ENCODE measurements at places on chromosomes 11 and 22.

GRCh38 chr11:25910086-25910485 lies 421.8 kb upstream of the ANO3 start:
- DNase-seq = no peak

DNA sequence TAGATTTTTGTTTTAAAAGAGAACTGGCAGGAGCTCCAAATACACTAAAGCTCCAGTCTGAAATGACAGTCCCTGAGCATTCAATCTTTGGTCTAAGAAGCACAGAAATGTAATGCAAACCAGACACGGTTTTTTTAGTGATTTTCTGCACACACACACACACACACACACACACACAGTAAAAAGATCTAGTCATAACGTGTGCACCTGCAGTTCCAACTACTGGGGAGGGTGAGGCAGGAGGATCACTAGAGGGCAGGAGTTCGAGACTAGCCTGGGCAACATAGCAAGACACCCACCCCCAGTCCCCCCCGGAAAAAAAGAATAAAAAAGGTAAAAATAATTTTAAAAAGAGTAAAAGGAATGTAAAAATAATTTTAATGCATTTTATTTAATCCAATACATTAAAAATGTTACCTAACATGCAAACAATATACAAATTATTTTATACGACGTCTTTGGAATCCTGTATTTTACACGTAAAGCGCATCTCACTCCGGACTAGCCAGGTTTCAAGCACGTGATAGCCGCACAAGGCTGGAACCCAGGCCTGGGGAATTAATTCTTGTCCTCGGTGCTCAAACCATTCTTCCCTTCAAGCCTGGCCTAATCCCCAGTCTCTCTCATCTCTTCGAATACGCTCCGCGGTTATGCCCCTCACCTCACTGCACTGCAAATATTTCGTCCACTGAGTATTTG lies 762 bp upstream of the TBC1D22A start:
- no peak for DNase-seq

DNA sequence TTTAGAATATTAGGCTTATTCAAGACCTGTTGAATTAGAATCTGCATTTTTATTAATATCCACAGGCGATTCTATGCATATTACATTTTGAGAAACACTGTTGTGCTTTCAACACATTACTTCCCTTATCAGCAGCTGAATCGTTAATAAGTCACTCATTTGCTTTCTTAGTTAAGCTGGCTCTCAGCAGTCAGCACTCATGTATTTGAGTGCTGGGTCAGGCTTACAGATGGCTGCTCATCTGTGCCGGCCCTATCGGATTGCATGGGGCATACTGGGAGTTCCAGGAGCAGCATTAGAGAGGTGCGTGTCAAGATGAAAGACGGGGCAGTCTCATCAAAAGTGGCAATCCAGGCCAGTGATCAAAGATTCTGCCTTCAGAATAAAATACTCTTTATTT lies 10.8 kb upstream of the OR51L1 start:
- no peak for DNase-seq

DNA sequence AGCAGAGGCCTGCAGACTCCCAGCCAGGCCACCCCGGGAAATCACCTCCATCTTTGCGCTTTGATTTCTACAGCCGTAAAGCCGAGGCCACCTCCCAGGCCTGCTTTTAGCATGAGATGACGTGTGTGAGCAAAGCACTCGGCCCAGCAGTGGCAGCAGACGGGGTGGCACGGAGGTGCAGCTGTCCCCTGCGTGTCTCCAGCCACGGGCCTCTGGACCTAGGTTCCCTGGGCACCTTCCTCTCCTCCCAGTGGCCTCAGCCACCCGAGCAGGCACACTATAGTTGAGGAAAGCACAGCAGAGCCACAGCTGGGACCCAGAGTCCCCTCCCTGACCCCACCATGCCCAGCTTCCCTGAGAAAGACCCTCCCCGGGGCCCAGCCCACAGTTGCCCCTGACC lies 15.9 kb downstream of the GNAZ start:
- DNase-seq = no peak

DNA sequence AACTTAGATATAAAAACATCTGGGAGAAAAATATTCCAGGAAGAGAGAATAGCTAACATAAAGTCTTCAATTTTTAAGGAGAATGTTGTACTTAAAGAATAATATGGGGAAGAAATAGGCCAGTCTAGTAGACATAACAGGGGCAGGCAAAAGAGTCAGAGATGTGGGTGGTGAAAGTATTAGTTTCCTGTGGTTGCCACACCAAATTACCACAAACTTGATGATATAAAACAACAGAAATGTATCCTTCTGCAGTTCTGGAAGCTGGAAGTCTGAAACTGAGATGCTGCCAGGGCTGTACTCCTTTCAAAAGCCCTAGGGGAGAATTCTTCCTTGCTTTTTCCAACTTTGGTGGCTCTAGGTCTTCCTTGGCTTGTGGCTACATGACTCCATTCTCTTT lies 1309.7 kb downstream of the LRRC4C start:
- DNase-seq = no peak

- no peak for DNase-seq
Observed at GRCh38 chr22:17085277-17086181, 729 bp downstream of the IL17RA start.

- no peak for DNase-seq
Observed at GRCh38 chr11:69394869-69395246, 86.6 kb upstream of the LINC01488 start.

DNA sequence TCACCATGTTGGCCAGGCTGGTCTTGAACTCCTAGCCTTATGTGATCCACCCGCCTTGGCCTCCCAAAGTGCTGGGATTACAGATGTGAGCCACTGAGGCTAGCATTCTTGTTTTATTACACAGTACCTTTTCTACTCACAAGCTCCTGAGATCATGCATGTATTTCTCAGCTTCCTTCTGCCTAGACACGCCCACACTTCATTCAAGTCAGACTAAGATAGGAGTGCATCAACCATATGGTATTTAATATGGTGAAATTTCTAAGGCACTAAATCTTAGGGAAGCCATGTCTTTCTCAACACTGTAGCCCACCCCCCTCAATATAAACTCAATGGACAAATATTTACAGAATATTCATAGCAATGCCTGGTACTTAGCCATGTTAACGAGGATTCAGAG lies 62.1 kb downstream of the SLC25A17 start:
- DNase-seq = no peak

DNA sequence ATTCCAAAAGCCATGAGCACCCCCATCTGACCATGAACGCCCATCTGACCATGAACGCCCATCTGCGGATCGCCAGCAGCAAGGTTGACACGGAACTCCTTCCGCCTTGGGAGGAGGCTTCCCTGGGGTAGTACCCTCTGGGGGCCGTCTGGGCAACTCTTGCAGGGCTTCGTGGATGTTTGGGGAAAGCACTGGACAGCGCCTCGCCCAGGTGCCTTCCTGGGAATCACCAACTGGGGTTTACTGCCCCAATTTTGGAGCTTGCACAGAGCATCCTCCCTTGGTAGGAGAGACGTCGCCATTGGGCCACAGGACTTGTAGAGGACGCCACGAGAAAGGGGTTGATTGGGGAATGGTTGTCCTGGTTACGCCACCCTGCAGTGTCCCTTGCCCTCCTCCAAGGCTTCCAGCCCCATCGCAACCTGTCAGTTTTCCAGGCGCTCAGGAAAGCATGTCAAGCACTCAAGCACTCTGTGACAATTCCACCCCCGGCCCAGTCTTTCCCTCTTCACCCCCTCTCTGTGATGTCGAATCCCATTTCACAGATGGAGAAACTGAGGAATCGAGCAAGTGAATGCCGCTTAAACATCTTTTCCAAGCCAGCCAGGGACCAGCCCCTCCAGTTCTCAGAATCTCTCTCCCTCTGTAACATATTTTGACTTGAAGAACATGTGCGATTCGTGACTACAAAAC lies 914 bp upstream of the PRDM11 start:
- peak; percentile 26 for DNase-seq

DNA sequence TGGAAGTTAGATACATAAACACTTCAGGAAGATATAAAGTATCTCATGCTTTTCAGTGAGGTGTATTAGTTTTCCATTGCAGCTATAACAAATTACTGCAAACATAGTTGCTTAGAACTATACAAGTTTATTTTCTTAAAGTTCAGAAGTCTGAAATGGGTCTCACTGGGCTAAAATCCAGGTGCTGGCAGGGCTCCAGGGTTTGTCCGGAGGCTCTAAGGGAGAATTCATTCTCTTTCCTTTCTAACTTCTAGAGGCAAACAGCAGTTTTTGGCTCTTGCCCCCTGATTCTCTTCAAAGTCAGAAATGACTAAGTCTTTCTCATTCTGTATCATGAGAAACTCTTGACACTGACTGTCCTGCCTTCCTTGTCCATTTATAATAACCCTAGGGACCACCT lies 138.8 kb downstream of the AASDHPPT start:
- no peak for DNase-seq

DNA sequence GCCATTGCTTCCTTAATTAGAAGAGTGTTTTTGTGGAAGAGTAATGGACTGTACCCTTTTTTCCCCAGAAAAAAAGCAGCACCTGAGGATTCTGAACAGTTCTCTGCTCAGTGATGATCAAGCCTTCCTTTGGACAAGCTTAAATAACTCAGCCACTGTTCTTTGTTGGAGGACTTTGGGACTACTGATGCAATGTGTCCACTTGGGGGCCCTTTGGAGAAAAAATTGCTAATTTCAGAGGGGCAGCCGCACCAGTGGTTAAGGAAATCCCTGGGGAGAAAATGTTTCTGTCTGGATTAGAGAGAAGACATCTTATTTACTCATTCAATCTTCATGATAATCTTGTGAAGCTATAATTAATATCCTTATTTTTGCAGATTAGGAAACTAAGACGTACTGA lies 5.3 kb upstream of the KMT2A start:
- no peak for DNase-seq

DNA sequence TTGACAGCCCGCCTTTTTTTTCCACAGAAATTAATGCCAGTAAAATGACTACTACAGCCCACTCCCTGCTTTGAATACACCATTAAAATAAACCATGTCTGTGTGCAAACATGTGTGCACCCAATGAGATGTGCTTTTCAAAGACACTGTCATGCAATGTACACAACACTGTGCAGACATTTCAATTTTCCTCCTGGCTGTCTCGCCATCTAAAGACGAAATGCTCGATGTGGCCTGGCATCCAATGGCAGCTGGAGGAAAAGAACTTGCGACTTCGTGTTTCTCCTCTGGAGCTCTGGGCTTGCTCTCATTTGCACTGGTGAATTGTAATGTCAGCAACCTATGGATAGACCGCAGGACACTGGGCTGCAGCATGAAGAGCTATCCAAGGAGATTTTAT lies 147.0 kb upstream of the NAV2 start:
- DNase-seq = no peak

GRCh38 chr11:2305788-2306451 lies 4.1 kb downstream of the TSPAN32 start:
- DNase-seq = no peak

DNA sequence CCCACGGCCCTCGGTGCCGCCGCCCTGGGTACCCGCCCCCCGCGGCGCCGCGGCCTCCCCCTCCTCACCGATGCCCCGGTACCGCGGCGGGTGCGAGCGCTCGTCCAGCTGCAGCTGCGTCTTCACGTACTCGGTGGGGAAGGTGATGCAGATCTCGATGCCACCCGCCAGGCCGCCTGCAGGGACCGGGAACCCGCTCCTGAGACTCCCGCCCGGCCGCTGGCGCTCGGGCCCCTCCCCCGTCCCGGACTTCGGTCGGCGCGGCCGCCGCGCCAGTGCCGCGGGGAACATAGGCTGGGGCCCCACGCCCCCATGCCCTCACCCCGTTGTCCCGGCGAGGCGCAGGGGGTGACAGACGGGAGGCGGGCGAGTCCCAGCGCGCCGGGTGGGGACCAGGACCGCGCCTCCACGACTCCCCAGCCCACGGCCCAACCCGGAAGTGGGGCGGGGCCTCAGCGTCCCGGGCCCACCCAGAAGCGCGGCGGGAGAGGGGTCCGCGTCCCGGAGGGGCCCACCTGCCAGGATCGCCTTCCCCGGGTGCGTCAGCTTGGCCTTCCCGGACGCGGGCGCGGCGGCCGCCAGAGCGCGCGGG lies 375 bp downstream of the SLC25A1 start:
- peak; percentile 68 for DNase-seq

- DNase-seq = no peak
Observed at GRCh38 chr22:39651053-39651996, 80.8 kb downstream of the CACNA1I start.

- DNase-seq = no peak
Observed at GRCh38 chr11:35488117-35488516, 37.3 kb downstream of the PAMR1 start.

DNA sequence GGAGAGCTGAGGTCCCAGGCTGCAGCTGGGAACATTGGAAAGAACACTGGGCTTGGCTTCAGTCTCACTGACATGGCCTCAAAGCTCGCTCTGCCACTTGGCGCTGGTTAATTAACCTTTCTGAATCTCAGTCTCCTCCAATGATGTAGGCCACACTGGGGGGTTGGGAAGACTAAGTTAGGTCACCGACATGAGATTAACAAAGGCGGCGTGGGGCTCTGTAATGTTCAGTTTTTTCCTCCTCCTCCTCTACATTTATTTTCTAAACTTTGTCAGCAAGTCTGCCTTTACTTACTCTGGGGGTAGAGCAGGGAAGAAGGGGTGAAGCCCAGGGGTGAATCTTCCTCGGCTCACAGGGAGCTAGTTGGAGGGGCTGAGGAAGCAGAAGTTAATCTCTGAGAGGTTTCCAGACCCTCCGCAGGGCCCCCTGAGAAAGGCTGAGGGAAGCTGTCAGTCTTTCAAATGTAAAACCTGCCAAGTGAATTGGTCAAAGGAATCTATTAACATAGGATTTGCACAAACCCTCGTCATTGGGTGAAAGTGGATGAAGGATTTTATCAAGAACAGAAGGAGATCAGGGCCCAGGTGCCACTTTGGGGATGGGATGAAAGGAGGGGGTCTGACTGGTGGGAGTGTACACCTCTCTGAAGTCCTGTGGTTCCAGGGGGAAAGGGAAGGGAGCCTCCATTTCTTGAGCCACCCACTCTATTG lies 32.1 kb upstream of the TENM4 start:
- DNase-seq = no peak

DNA sequence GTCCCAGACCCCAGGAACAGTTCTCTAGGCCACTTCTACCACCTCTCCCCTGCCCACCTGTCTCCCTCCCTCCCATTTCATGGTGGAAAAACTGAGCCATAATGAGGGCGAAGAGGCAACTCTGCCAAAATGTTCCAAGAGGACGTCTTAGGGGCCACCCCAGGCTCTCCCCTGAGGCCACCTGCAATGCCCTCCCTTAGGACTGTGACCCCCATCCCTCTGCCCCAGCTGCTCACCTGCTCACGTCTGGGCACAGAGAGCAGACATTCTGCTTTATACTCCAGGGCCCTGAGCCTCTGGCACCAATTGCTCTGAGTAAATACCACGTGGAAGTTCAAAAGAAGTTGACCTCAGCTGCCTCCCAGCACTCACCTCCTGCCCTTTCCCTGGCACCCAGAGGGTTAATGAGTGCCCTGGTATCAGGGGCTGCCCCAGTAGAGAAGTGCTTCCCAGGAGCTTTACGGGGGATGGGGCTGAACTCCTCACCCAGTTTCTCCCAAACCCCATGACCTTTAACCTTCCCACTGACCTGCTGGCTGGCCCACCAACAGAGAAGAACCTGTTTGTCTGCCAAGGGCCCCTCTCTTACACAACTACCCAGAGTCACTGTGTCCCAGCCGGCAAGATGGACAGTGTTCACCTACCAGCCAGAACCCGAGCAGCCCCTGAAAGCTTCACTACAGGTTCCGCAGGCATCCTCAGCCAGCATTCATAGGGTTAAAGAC lies 627 bp upstream of the APOA5 start:
- no peak for DNase-seq

All from GM13976 (cell line).